ENCODE measurements at places on chromosomes 2 and 18. TPM values are rescaled to one million over a fixed set of nuclear protein-coding genes. Genes with fewer than 3 reads are reported as not detected.
A peak's percentile ranks its signal among the peaks of the same experiment; 100 is the strongest.

DNA sequence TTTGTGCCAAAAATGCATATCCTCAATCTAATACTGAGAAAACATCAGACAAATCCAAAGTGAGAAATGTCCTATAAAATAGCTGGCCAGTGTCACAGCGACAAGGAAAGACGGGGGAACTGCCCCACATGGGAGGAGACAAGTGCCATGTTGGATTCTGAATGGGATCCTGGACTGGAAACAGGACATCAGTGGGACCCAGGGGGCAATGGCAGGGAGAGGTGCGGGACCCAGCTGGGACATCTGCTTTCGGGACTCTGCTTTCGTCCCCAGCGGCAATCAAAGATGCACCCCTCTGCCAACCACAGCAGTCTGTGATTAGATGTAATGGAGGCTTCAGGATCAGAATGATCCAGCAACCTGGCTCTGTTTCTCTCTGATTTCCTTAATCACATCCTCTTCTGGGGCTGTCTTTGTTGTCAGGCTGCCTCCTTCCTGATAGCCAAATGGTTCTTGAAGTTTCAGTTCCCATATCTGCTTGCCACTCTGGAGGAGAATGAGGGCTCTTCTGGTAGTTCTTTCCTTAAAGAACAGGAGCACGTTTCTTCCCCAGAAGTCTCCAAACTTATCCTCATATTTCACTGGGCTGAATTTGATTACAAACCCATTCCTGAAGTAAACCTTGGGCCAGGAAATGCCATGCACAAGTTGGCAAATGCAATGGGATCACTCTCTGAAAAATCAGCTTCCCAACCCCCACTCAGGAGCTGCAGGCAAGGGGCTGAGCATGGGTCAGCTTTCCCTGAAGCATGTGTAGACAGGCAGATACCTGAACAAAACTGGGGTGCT is 13.6 kb upstream of the PROC start:
- DNase-seq, result no peak

DNA sequence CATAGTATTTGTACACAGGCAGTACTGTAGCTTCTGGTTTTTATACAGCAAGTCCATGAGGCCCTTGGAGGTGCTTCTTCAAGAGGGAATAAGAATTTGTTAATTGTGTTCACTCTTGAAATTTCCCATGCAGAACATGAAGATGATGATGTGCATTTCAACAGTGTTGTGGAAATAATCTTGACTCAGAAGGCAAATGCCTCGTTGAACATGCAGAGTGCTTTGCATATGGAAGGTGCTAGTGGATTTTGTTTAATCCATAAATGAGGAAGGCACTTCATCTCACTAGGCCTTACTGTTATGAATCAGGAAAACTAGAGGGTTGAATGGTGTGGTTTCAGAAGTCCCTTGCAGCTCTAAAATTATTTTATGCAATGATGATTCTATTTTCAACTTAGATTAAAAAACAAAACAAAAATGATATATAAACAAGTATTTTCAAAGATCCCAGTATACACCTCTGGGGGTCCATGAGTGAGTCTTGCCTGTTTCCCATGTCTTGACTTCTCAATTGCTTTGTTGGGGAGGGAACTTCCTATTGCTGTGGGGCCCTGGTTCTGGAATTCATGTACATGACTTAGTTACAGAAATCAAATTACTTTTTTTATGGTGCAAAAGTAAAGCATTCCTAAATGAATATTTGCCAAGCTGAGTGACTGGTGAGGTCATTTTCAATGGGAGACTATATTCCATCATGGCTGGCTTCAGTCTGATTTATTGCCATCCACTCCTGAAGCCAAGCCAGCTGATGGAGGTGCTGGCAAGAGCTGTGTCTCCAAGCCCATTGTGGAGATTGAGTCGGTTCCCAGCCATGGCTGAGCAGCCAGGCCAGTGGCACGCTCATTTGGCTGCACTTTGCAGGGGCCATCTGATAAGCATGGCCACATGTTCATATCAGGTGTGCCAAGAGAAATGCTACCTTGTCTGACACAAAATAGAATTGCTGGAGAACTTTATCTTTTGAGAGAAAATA is 56.5 kb downstream of the MGAT5 start:
- no peak for DNase-seq

DNA sequence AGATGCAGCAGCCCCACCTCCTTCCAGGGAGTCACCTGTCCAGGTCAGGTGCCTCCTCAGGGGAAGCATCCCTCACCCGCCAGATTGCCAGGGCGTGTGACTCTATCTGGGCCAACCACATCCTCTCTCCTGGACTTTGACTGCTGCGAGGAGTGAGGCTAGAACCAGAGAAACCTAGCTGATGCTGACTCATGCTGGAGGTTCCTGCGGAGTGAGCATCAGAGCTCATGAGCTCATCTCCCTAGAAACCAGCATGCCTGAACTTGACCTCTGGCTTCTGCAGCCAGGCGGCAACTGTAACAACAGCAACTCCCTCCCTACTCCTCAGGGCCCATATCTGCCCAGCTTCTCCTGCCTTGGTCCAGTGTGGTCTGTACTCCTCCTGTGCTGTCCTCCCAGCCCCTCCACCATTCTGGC is 28.3 kb upstream of the NT5DC4 start:
- DNase-seq, result peak; percentile 41

GRCh38 chr2:157106950-157107349 is 150.6 kb upstream of the GALNT5 start:
- no peak for DNase-seq

GRCh38 chr2:36339607-36340218 is 15.9 kb upstream of the CRIM1 start:
- no peak for DNase-seq

- DNase-seq, result no peak
Measured at GRCh38 chr2:212193056-212193455, 345.5 kb downstream of the ERBB4 start.

- DNase-seq, result no peak
Measured at GRCh38 chr18:20997371-20997770, 114.2 kb downstream of the ROCK1 start.

GRCh38 chr2:146260551-146260950 is 1584.3 kb upstream of the ACVR2A start:
- no peak for DNase-seq

DNA sequence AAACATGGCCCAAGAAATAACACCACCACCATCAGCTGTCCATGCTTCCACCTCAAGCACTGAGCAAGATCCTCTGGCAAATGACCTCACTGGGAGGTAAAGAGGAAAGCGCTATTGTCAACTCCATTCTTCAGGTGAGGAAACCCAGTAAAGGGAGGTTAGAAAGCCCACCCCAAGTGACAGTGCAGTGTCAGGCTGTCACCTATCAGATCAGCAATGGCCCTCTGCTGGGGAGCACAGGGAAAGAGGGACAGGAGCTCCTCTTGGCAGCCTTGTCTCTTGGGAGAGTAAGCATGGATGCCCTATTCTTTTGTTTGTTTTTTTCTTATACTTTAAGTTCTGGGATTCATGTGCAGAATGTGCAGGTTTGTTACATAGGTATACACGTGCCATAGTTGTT is 104.3 kb upstream of the DAPL1 start:
- no peak for DNase-seq

DNA sequence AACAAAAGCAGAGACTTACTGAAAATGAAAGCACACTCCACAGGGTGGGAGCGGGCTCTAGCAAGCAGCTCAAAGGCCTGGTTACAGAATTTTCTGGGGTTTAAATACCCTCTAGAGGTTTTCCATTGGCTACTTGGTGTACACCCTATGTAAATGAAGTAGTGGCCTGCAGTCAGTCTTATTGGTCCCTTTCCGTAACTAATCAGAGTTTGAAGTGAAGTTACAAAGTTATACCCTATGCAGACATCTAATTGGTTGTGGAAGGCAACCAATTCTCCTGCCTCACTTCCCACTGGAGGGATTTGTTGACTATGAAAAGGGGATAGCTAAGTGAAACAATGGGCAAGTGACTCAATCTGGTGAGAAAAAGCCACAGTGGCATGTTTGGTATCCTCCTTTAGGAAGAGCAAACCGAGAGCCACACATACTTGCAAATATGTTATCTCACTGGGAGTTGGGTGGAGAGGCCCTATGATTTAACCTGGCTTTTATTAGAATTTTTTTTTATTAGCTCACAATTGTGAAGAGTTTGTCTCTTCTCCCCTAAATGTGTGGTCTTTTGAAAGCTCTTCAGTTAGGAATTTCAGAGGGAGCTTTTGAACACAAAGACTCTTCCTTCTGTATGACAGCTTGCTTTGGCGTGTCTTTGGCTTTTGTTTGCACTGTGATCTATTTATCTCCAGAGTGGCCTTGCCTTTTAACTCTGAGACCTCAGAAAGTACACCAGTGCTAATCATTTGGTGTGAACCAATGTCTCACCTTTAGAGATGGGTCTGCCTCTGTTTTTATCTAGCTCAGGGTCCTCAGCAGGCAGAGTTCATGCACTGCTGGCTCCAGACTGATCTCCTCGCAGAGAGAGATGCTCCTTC is 69.6 kb downstream of the MAP4K4 start:
- no peak for DNase-seq

- no peak for DNase-seq
Measured at GRCh38 chr18:23548719-23549118, 37.6 kb downstream of the NPC1 start.

GRCh38 chr2:203802342-203803052 is 65.1 kb upstream of the CTLA4 start:
- DNase-seq, result no peak

DNA sequence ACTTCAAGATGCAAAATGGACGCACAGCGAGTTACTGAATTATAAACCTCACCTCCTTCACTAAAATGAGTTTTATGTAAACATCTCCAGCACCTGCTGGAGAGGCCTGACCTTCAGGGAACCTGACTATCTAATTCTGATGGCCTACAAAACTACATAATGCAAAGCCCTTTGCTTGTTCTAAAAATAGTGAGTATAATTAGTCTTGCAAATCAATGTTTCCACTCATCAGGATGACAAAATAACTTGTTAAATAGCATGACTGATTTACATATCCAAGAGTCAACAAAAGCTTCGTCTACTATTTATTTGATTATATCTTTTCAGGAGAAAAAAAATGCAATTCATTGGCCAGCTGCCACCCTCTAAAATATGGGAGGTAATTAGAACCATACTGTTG is 326.3 kb upstream of the MC4R start:
- DNase-seq, result no peak

DNA sequence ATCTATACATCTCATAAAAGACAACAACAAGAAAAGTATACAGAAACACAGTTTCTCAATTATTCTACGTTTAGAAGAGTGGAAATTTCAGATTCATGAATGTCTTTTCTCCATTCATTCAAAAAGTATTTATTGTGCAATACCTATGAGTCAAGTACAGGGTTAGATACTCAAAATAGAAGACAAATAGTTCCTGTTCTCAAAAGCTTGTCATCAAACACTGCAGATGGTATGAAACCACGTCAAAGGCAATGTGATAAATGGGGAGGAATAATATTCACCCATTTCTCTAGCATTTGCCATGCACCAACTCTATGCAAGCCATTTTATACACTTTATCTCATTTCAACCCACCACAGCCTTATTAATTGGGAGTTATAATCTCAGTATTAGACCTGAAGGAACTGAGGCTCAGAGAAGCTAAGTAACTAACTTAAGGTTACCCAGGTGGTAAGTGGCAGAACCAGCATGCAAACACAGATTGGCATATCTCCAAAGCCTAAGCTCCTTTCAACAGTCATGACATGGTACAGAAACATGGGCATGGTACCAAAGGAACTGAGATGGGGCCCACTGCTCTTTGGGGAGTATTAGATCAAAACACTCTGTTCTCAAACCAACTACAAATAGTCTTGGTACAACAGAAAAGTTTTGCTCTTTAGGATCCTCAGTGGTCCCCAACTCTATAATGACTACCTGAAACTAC is 67.2 kb upstream of the NPAS2 start:
- no peak for DNase-seq

- DNase-seq, result no peak
Measured at GRCh38 chr2:212392043-212392442, 146.6 kb downstream of the ERBB4 start.

DNA sequence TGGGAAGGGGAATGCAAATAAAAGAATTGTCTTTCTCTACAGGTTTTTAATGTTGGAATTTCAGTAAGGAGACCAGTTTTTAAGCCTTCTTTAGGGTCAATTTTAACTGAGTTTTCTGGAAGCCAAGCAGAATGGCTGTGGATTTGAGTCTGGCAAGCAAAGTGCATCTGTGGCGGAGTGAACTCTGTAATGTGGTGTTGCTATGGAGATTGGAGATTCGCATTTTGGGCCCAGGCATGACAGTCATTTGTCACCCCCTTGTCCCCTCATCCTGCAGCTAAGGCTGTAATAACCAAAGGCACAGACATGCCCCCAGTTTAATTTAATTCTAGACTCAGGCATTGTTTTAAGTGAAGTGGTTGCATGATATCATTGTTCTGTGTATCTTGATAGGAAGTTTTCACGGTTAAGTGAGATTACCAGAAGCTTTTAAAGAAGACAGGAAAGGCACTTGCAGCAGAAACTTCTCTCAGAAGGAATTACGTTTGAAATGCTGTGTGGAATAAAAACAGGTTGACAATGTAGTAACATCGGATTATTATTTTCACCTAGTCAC is 30.6 kb downstream of the ARMC9 start:
- no peak for DNase-seq

DNA sequence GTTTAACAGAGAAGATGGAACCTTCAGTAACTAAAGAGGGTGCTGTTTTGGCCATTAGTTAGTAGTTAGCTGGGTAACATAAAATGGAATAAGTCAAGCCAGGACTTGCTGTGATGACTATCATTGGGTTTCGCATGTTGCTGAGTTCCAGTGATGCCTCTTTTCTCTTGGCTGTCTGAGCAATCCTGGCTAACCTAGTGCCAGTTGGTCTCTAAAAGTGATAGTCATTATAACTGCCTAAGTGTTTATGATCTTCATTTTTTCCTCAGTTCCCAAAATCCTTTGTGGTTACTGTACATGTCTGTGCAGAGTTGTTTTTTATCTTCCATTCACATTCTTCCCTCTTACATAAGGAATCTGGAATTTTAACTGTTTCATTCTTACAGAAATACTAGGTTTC is 33.4 kb downstream of the WDR43 start:
- no peak for DNase-seq

- no peak for DNase-seq
Measured at GRCh38 chr2:35973132-35973736, 382.3 kb upstream of the CRIM1 start.

DNA sequence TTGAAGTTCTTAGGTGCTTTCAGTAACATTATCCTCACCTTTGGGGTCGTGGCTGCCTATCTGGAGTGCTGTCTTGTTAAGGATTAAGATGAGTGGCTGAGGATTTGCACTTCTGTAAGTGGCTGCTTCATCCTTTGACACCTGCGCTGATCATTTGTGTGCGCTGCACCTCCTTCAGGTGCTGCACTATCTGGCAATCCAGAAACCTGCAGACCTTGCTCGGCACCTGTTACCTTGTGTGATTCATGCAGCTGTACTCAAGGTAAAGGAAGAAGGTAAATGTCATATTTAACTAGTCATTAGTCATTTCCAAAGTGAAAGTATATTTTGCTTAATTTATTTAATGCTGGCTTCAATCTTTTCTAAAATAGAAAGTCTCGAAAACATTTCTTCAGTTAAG is 110.3 kb downstream of the RAB3GAP1 start:
- DNase-seq, result no peak

DQX1 gene
- total RNA-seq, result 0.76 TPM

MEX3C gene
- 103 TPM for total RNA-seq

CSRNP3 gene
- 6.7 TPM for total RNA-seq

RTP5 gene
- total RNA-seq, result not detected

EMILIN1 gene
- 2.9 TPM for total RNA-seq

KCNJ13 gene
- not detected for total RNA-seq

CACNB4 gene
- 4.1 TPM for total RNA-seq

RGPD8 gene
- 8.2 TPM for total RNA-seq

DUSP28 gene
- 2.1 TPM for total RNA-seq

NGEF gene
- 3.2 TPM for total RNA-seq

Data from H1 (cell line).